ENCODE measurements at places on chromosomes 6 and 20. TPM values are rescaled to one million over a fixed set of nuclear protein-coding genes. Genes with fewer than 3 reads are reported as not detected.

DNA sequence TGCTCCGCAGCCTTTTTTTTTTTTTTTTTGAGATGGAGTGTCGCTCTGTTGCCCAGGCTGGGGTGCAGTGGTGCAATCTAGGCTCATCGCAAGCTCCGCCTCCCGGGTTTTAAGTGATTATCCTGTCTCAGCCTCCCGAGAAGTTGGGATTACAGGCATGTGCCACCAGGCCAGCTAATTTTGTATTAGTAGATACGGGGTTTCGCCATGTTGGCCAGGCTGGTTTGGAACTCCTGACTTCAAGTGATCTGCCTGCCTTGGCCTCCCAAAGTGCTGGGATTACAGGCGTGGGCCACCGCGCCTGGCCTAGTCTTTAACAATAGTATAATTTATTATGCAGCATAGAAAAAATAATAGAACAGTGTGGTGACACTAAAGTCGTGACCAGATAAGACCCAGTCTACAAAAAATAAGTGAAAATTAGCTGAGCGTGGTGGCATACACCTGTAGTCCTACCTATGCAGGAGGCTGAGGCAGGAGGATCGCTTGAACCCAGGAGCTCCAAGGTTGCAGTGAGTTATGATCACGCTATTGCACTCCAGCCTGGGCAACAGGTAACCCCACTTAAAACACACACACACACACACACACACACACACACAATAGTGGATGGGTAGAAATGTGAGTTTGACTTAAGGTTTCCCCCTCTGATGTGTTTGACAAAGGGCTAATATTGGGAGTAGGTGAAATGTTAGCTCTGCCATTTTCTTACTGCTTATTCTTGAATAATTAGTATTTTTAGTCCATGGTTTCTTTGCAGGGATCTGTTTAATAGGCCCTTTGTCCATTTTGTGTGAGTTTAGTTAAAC, 6.5 kb downstream of the PIM1 start:
- DNase-seq = no peak

GRCh38 chr6:49514571-49515484, 15.1 kb downstream of the GLYATL3 start:
- no peak for DNase-seq

The DDR1 gene
- total RNA-seq = 5.0 TPM

The BPI gene
- not detected for total RNA-seq

The RIN2 gene
- total RNA-seq = 0.57 TPM

DNA sequence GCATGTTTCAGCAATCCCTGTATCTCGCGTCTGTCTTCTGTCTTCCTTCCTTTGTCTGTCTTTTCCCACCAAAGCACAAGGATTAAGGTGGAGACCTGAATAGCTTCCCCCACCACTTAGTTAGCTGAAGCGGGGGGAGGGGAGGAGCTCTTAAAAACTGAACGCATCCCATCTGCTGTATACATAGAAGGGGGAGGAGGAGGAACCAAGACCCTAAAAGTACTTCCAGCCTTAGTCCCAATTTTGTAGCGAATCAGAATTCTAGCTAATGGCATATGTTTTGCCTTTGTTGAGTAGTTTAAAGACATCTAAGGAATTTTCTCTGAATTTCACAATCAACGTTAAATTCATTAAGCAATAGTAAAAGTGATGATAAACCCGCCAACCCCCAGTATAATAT, 47.9 kb downstream of the GNAS start:
- no peak for DNase-seq

DNA sequence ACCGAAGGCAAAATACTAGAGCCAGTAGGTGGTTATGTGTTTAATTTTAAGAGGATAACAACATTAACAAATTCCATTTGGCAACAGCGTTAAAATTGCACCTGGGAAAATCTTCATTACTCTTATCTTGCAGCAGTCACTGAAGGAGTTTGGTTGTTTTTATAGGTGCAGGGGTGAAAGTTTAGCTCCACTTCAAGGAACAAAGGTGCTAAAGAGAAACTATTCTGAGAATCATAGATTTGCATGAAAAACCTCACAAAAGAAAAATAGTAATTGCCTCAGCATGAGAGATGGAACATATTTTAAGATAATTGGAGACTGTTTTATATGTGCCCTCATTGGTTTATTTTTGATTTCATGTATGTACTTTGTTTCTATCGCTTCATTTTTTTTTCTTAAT, 444.4 kb downstream of the UTRN start:
- no peak for DNase-seq
